ENCODE measurements at places on chromosomes 11 and 22. TPM values are rescaled to one million over a fixed set of nuclear protein-coding genes. Genes with fewer than 3 reads are reported as not detected.

The FGF19 gene
- 0.35 TPM for total RNA-seq

The TEX12 gene
- total RNA-seq, result 0.32 TPM

The GDPD4 gene
- total RNA-seq, result not detected

DNA sequence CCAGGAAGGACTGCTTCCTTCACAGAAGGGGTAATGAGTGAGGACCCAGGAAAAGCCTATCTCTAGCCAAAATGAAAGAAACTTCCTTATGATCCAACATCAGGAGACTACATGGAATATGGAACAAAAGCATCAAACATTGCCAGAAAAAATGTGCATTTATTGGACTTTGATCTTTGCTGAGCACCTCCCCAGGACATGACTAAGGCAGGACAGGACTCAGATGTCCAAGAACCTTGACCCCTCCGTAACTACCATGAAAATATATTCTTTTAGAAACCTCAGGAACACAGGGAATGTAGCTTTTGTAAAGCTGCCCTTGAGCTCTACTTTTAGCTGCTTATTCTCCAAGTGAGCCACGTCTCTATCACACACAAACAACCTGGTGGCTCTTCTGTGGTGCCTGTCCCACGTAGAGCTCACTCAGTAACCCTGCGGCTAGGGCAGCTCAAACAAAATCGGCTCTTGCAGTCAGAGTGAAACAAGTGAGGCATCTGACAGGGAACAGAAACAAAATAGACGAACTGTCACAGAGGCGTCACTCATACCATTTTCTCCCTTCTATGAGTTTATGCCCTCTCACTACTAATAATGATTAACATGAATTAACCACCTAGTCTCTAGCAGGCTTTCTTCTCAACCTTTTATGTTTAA is 471.5 kb upstream of the API5 start:
- no peak for DNase-seq

- no peak for DNase-seq
These were observed 78.2 kb downstream of the PPP2R1B start for GRCh38 chr11:111688013-111688412.
